ENCODE measurements at places on chromosomes 3 and 15.

DNA sequence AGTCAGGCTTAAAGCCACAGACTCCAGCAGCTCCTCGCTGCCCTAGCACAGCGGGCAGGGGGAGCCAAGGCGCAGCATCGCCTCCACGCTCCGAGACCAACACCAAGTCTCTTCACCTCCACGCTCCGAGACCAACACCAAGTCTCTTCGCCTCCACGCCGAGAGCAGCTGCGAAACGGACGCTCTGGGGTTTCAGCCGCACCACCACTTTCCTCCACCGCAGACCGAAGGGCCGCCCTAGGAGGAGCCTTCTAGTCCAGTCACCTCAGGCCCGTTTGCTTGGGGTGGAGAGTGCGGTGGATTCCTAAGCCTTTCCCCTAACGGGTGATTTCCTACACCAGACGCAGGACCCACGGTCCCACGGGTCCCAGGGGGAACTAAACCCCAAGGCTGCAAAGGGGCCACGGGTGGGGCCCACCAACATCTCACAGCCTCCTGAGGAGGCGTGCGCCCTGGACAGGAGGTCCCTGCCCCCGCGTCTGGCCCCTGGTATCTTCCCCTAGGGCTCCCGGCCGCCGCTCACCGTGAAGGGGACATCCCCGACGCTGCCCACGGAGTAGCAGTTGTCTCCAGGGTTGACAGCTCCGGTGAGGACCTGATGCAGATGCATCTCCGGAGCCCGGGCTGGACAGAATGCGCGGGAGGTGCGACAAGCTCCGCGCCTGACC, 501 bp downstream of the DMXL2 start:
- DNase-seq, result peak; percentile 79

DNA sequence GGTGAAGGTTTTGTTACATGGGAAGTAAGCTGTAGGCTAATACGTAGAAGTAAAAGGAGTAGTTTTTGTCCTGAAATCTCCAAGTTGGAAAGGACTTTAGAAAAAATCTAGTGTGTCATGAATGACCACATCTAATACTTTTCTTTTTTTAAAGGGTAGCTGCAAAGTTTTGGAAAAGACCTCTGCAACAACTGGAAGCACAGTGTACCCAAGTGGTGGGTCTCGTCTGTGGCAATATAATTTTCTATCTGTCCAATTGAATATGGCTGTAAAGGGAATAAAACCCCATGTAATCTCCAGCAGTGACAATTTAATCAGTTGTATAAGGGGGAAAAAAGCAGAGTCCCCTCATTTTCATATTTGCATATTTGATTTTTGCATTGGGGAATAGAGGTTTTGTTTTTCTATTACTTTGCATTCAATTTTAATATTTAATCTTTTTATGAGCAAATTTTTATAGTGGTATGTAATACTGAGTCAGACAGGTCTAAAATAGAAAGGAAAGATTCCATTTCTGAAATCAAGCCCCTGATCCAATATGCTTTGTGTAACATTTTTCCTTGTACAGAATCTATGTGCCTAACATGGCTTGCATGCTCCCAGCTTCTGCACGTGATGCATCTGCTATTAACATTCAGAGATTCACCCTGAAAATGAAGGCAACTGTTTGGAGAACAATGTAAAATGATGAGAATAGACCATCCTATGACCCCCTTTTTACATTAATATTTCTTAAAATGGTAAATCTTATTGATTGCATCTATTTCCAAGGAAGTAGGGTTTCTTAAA, 531.4 kb downstream of the ZIC1 start:
- no peak for DNase-seq

DNA sequence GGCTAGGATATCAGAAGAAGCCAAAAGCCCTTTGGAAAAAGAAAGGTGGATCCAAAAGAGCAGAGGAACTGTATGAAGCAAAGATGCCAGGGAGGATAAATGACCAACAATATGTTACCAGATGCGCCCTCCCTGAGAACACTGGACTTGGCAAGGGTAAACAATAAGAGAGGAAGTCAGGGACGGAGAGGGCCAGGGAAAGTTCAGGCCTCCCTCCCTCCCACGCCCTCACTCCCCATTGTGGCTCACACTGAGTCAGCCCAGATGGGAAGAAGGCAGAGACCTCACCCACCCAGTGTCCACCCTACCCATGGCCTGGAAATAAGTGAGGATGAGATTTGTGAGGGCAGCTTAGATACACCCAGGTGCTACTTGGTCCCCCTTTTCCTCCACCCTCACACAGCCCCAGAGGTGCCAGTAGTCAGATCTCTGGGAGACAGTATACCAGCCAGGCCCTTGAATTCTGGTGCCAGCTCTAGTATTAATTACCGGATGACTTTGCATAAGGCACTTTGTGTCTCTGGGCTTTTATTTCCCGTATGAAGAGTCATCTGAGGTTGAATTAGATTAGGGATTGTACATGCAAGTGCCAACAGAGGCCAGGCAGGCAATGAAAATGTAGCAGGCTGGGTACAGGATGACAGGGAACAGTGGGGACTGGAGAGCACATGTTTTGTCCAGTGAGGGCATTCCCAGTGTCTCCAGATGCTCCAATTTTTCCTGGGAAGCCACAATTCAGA, 35.1 kb upstream of the FRMD4B start:
- no peak for DNase-seq

GRCh38 chr15:97027772-97028171, 697.3 kb downstream of the NR2F2 start:
- no peak for DNase-seq

DNA sequence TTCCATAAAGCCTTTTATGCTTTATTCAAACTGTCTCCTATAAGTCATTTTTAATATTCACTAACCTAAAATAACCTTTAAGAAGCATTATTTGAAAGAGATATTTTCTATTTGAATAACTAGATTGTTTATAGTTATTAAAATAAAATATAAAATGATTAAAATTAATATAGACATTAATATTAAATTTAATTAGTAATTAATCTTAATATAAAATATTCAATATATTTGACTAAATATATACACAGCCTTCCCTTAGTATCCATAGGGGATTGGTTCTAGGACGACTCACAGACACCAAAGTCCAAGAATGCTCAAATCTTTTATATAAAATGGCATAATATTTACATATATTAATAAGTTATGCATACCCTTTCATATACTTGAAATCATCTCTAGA, 1014.1 kb downstream of the TBL1XR1 start:
- DNase-seq, result no peak

DNA sequence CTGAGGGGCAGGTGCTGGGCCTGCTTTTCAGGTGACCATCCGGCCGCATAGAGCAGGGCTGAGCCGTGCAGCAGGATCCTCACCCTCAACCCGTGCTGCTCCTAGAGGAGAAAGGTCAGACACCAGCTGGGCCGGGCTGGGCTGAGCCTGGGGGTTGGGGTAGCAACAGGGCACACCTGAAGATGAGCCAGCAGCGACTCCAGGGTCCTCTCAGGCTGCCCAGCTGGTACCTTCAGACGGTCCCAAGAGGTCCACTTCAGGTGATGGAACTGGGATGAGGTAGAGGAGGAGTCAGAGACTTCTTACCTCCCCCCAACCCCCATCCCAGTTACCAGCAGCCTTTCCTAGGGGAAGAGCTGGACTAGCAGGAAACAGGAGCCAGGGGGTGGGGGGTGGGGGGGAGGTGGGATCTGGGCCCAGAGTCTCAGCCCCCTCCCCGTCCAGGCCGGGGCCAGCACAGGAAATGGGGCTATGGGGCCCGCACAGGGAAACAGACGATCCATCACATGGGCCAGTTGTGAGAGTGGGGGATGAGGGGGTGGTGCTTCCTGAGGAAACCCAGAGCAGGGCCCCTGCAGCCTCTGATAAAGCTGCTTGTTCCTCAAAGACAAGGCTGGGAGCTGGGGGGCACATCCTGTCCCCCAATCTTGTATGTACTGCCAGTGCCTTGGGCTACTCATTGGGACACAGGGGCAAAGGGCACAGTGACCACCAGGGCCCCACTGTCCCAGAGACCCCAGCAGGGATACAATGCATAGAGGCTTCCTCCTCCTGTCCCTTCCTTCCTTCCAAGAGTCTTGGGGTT, 3.0 kb downstream of the INKA1 start:
- DNase-seq, result no peak

GRCh38 chr15:78182336-78182700, 33.2 kb downstream of the IDH3A start:
- DNase-seq, result no peak

GRCh38 chr3:64460141-64460730, 227.6 kb downstream of the ADAMTS9 start:
- DNase-seq, result peak; percentile 13

DNA sequence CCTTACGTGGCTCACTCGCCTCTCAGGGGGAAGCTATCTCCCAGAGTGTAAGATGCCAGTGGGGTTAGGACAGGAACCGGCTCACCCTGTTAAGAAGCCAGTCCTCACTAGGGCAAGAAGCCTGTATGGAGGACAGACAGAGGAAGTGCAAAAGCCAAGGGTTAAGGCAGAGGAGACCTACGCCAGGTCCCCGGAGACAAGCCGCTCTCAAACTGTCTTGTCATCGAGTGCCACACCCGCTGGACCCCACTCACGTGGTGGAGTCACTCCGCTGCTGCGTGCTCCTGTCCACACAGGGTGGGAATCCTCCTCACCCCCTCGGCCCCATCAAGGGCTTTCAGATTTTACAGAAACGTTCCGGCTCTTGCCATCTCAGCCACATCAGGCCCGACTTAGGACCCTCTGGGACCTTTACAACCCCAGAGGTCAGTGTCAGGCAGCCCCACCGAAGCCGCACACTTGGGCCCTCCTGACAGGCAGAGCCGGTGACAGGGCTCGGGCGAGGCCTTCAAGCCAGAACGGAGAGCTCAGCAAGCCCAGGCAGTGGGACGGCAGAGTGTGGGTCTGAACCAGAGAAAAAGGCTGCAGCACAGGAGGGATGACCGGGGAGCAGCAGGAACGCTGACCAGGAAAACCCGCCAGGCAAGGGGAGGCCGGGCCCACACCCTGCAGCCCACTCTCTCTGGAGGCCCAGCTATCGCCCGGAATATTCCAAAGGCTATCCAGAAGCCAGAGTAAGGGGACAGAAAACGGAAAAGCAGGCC, 61.7 kb downstream of the XXYLT1 start:
- no peak for DNase-seq

DNA sequence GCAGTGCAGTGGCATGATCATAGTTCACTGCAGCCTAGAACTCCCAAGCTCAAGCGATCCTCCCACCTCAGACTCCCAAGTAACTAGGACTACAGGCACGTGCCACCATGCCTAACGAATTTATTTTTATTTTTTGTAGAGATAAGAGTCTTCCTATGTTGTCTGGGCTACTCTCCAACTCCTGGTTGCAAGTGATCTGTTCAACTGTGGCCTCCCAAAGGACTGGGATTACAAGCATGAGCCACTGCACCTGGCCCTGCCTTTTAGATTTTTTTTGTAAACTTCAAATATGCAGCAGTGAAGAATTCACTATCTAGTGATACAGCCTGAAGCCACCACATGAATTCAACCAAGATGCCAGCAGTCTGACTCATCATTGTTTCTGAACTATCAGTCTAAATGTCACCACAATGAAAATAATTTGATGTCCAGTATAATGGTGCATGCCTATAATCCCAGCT, 32.7 kb downstream of the UBXN7 start:
- DNase-seq, result no peak

DNA sequence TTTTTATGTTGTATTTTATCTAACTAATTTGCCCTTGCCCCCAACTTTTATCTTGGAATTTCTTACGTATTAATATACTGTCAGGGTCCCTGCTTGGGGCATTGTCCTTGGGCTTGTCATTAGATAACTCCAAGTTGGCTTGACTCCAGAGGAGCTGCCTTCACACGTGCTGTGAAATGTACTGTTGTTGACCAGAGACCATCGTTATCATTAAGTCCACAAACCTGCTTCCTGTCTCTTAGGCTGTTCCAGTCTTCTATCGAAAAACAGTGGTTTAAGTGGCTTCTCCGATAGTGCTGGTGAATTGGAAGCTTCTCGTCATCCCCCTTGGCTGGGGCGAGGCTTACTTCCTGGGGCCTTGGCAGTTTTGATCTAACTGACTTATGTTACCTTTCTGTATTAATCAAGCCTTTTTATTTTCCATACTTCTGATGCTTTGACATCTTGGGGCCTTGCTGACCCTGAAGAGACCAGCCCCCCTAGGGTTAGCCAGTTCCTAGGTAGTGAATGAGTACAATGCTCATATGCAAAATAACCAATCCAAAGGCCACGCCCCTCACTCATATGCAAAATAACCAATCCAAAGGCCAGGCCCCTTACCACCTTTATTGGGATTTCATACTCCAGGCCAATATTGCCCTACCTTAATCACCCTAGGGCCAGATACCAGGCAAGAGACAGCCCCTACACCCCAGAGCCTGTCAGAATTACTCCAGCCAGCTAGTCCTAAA, 164.5 kb downstream of the IGF1R start:
- no peak for DNase-seq

- DNase-seq, result no peak
These were observed 2.8 kb downstream of the TMEM43 start for GRCh38 chr3:14127516-14128161.

- DNase-seq, result peak; percentile 86
These were observed 311.6 kb upstream of the CNTN4 start for GRCh38 chr3:1787094-1787493.

All from NCI-H82 (cell line).